ENCODE measurements at places on chromosomes 5 and 9.

DNA sequence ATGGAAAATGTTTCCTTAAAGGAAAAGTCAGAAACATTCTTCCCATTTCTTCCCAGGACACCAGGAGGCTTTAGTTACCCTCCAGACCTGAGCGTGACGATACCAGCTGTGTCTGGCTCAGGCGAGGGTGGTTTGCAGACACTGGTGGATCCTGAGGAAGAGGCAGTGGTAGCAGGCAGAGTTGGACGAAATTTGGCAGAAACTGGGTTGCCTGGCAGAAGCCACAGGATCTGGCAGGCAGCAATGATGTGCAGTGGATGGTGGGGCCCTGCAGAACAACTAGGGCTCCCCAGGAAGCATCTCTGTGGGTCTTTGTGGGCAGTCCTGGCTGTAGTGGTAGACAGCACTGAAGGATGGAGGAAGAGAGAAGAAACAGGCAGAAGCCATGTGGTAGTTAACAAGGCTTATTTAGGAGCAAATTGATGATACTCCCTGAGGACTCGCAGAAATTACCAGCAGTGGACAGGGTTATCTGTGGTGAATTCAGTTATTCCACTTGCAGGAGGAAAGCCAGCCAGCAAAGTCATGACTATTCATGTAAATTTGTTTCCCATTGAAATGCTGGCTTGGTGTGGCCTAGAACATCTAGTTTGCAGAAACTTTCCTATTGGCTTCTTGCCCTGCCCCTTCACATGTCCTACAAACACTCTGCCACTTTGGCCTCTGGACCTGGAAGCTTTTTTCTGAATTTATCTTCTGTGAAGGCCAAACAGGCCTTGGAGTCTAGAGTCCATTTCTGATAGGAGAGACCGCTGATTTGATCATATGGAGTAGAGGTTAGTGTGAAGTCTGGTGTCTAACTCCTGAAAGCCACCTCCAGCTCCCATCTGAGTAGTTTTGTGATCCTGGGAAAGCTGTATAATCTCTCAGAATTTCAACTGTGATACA lies 212.0 kb downstream of the DMRT2 start:
- DNase-seq = no peak

GRCh38 chr9:4196376-4196775 lies 103.5 kb downstream of the GLIS3 start:
- no peak for DNase-seq

DNA sequence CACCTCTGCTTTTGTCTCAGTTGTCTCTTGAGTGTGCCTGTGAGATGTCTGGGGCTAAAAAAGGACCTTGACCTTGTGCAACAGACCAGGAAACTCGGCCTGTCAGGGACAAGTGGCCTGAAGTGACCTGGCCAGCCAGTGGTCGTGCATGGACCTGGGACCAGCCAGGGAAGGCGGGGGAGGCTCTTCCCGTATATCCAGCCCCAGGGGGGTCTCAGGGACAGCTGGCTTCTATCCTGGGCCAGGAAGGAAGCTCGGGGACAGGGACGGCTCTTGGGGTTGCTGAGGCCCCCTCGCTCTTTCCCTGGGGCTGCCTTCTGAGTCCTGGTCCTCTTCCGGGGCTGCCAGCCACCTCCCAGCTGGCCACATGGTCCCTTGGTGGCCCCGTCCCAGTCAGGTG lies 3.2 kb upstream of the ADAMTSL2 start:
- DNase-seq = no peak

DNA sequence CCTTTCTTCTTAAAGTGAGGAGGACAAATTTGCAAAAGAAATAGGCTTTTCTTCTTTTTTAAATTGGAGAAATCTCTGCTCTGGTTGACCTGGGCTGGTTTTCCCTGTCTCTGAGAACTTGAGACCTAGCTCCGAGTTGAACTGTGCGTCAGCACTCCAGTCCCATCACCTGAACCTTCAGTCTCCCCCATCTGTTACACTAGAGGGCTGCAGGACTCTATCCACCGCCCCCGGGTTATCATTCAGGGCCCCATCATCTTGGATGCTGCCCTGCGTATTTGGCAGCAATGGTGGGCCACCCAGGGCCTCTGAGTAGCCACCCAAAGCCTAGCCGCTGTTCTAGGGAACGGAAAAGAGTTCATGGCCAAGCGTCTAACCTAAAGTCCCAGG lies 2.5 kb downstream of the FOXE1 start:
- DNase-seq = no peak

DNA sequence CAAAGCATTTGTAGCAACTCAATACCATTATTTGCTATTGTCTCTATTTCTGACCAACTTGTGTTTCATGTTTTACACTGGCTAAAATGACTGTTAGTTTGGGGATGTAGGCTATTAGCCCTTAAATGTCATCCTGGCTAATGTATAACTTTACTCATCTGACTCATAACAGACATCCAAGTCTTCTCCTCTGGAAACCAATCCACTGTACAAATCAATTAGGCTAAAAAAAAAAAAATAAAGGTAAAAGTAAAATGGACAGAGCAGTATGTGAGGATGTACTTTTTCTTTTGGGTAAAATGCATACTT lies 20.6 kb downstream of the MEGF9 start:
- no peak for DNase-seq

DNA sequence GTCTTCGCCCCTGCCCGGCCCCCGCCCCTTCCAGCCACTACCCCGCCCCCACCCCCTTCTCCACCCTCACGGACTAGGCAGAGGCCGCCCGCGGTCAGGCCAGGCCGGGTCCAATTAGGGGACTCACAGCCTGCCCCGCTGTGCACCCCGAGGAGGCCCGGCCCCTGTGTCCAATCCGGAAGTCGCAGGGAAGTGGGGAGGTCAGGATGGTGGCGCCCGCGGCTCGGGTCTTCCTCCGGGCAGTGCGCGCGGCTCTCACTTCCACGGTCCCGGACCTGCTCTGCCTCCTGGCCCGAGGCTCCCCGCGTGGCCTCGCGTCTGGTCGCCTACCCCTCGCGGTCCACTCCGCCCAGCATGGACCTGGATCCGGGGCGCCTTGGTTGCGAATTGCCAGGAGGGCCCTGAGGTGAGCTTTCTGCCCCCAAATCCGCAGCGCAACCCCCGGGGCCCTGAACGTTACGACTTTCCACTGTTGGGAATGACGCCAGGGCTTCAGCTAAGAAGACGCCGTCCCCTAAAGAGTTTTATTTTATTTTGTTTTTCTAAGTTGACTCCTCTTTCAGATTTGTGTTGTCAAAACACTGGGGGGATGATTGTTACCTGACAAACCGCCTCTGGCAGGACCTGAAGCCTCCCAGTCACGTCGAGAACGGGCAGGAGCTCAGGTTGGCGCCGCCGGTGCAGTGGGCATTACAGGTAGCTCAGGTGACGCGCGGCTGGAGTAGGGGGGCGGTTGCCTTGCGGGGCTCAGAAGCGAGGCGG lies 763 bp upstream of the IRX2 start:
- DNase-seq = no peak

DNA sequence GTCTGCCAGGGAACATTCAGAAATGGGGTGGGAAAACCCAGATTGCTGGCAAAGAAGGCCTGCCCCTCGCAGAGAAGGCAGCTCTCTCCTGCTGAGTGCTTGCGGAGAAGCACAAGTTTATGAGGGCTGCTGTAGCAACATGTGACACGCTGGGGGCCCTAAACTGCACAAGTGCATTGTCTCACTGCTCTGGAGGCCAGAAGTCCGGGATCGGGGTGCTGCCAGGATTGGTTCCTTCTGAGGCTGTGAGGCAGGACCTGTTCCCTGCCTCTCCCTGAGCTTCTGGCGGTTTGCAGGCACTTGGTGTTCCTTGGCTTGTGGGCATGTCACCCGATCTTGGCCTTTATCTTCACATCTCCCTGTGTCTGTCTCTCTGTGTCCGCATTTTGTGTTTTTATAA lies 75.6 kb upstream of the NEURL1B start:
- no peak for DNase-seq

GRCh38 chr5:149412783-149413476 lies 33.8 kb upstream of the IL17B start:
- DNase-seq = no peak

- DNase-seq = no peak
Measured at GRCh38 chr5:80503641-80504040, 15.7 kb downstream of the FAM151B start.

GRCh38 chr9:85703398-85703797 lies 38.4 kb downstream of the AGTPBP1 start:
- no peak for DNase-seq

DNA sequence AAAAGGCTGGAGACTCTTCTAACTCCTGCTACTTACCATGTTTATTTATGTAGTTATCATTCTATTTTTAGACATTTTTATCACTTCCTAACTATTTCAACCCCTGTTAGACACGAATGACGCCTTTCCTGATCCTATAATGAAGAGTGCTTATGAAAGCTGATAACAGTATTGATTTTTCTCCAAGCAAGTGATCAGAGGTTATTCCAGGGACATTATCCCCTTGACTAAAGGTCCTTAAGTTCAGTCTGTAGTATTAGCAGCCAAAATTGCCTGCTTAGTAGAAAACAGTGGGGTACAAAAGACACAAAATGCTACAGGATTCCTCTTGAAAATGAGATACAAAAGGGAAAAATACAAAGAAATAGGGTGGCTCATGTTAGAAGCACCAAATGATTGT lies 235.6 kb downstream of the DNAH5 start:
- DNase-seq = no peak

GRCh38 chr5:124285071-124285470 lies 461.4 kb downstream of the ZNF608 start:
- no peak for DNase-seq

GRCh38 chr5:135444881-135445280 lies 2.3 kb downstream of the DCANP1 start:
- DNase-seq = no peak

DNA sequence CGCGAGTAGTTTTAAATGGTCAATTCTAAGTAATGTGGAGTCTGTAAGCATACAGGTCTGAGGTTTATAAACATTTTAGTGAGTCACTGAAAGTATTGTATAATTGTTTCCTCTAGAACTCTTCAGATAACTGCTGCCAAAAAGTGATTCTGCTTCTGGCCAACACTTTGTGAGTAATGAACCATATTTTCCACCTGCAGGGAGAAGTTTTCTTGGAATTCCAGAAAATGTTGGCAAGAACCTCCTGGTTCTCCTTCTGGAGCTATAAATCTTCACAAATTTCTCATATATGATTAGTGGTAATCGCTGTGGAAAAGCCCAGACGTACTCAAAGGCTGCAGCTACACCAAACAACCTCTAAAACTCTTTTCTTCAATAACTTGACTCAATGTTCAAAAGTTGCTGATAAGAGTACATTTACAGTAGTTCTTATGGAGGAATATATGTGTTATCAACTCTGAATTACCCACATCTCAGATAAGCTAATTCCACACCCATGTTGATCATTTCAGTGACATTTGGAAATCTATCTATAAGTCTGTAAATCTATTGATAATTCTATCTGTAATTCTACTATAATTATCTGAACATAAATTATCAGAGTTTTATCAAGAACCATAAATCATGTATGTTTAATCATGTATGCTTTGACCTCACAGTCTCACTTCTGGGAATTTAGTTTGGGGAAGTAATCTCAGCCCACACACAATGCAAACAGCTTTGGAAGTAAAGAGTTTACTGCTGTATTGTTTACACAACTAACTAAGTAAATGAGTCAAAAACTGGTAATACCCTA lies 74.1 kb downstream of the FNBP1 start:
- no peak for DNase-seq

GRCh38 chr9:89498852-89499480 lies 1.1 kb upstream of the SEMA4D start:
- no peak for DNase-seq

GRCh38 chr5:142610176-142611001 lies 75.5 kb downstream of the FGF1 start:
- DNase-seq = no peak
